ENCODE measurements at places on chromosomes 16 and 17.

GRCh38 chr17:40443988-40444899 is 994 bp downstream of the IGFBP4 start:
- DNase-seq = no peak

DNA sequence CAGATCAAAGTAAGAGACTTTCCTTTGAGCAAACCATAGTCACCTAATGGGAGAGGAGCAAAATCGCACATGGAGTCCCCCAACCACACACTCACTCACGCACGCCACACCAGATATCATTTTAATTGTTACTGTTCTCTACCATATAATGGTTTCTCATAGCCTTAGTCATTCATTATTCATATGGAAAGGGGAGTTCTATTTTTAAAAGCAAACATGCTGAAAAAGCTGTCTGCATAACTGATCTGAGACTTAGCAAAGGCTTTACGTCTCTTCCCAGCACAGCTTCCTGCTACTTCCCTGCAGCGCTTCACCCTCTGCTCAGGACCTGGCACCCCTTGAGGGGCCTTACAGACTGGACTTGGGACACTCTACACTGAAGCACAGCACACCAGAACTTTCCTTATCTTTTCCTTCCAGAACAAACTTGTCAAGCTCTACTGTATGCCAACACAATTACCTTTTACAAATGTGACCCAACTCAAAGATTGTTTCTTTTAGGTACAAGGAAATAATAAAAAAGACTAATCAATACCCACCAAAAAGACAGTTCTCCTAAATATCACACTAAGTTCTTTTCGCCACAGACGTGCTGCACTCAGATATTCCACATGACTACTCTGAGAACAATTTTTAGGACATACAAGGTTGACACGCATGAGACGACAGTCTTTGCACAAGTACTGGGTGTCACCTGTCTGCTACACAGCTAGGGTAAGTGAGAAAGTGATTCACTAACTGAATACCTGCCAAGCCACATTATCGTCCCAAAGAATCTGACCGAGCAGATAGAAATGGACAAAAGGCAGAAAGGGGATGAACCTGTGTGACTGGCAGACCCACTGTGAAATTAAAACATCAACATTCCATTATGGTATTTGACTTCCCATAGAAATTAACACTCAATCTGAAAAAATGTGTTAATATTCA is 21.5 kb downstream of the SRP68 start:
- DNase-seq = no peak

DNA sequence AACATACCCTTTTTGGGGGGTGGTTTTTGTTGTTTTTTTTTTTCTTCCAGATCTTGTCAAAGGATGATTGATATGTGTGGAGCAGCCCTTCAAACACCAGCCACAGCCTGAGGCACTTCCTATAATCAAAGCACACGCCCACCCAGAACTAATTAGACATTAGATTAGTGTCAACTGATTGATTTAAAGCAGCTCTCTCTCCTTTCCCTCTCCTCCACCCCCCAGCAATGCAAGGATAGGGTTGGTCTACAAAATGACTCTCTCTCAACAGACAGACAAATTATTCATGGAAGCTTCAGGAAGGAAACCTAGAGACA is 250.3 kb upstream of the SOX9 start:
- DNase-seq = no peak

DNA sequence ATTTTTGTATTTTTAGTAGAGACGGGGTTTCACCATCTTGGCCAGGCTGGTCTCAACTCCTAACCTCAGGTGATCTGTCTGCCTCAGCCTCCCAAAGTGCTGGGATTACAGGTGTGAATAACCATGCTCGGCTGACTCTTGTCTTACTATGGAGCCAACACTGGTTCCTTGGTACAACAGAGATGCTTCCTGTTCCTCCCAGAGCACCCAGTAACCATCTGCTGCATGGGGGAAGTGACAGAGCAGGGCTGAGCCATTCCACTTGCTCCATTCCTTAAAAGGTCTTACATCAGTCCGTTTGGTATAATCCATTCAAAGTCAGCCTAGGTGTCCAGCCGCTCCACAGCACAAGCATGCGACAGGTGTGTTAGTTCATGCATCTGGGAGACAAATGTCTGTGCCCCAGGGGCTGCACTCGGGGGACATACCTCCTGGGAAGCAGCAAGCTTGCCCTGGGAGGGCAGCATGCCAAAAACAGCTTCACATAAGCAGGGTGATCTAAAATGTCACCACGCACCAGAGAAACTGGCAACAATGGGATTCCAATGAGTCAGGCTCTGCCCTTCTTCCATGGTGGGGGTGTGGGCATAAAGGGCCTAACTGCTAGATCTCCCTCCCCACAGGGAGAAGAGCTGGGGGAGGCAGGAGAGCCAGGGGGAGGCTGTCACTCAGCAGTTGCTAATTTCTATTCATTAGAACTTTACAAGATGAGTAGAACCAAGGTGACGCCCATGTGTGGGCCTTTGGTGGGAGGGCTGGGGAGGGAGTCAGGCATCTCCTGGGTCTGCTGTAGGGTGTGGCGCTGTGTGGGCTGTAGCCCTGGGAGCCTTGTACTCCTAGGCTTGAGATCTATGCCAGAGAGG is 35.5 kb downstream of the PIPOX start:
- no peak for DNase-seq

GRCh38 chr16:30974348-30974747 is 10.7 kb upstream of the HSD3B7 start:
- no peak for DNase-seq

DNA sequence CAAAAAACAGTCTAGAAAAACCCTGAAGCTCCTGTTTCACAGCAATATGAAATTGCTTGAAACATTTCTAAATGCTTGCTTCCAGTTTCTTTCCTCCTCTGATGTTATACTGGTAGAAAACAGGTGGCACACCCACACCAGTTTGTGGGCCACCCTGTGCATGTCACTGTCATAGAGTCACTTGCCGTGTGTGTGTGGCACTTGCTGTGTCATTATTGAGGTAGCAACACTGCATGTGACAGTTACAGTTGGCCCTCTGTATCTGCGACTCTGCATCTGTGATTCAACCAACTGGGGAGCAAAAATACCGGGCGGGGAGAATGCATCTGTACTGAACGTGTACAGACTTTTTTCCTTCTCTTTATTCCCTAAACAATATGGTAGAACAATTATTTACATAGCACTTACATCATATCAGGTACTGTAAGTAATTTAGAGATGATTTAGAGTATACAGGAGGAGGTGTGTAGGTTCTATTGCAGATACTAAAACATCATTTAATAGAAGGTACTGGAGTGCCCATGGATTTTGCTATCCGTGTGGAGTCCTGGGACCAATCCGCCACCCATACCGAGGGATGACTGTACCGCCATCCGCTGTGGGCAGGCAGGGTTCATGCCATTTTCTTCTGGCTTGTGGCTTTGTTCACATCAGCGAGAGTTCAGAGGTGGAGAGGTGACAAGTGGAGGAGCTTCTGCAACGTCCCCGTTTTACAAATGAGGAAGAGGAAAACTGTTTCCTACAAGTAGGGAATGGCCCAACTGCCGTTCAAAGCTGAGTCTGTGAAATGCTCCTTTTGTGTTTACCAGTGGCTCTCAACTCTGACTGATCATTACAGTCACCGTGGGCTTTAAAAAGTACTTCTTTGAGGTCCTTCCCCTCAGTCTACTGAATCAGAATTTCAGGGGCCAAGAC is 373.7 kb downstream of the SNX29 start:
- DNase-seq = no peak

DNA sequence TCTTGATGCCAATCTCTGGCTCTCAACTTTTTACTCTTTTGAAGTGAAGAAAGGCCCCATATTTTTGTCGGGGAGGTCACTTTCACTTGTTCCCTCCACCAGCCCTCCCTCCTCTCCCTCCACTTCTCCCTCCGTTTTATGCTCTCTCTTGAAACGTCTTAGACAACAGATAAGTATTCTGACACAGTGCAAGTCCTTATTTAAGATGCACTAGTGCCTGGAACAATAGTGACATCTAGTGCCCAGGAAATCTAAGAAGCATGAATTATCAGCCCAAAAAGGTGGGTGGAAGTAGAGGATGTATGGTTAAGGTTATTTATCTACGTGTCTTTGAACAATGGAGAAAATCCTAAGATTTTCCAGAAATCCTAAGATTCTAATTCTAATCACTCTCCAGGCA is 17.9 kb downstream of the PSME3IP1 start:
- DNase-seq = no peak

DNA sequence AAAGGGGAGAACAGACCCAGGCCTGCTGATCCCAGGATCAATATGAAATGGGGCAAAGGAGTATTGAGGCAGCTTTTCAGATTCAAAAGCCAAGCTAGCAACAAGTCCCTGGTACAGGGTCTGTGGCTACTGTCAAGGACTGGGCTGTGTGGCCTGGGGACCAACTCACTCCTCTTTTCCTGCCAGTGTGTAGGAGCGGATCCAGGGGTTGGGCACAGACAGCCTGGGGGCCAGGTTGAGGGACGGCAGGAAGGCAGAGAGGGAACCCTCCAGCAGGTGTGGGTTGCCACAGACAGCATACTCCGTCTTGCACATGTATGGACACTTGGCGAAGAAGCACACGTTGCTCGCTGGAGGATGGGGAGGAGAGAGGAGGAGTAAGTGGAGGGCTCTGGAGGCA is 29.6 kb downstream of the PRKAR1A start:
- no peak for DNase-seq

DNA sequence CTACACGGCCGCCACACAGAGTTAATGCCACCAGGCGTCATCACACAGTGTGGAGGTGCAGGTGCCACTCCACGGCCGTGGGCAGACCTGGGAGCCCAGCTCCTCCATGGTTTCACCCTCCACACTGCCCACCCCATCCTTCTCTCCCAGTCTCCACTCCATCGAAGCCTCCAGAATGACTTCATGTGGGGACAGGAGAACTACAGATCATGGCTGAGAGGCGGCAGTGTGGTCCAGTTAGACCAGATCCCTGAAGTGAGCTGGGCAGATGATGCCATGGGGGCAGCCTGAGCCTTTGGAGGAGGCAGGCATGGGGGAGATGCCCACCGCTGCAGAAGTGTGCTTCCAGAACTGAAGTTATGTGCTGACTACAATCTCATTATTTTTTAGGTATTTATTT is 38.0 kb upstream of the FAAP100 start:
- no peak for DNase-seq

GRCh38 chr17:67415291-67415690 is 38.2 kb downstream of the PITPNC1 start:
- no peak for DNase-seq

- DNase-seq = no peak
Measured at GRCh38 chr16:71369494-71369893, 11.0 kb downstream of the CALB2 start.

DNA sequence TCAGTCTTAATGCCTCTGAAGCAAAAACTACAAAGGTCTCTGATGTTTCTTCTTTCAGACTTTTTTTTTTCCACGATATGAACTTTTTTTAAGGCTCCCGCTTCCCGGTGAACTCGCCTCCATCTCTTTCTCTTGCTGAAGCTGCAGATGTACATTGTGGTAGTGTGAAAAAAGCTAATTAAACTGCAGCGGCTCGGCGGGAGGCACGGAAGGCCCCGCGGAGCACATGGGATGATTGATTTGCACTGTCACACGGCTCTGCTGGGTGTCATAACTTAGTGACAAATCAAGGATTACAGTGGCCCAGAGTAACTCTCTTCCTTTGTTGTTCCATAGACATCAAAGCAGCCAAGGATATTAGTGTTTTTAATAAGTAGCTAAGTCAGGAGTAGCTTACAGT is 196.3 kb downstream of the AXIN2 start:
- no peak for DNase-seq

DNA sequence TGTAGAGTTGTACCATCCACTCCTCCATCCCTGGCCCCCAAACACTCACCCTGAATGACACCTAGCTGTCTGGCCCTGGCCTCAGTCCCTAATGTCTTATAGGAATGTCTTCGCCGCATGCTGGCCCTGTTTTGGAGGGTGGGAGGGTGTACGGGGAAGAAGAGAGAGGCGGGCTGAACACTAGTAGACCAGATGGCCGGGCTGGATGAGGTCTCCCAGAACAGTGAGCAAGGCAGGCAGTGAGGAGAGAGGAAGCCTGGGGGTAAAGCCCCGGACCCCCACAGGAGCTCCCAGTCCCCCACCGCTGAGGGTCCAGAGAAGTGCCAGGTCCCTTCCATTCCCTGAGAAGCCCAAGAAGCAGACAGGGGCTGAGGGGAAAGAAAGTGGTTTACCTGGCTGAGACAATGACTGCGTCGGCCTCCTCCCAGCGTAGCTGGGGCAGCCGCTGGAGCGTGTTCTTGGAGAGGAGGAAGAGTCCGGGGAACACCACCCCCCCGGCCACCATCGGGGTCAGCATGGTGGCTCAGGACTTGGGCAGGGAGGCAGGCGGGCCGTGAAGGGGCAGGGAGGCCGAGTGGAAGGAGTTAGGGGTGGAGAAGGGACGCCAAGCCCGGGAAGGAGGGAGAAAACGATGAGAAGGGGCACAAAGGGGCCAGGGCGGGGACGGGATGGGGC is 923 bp downstream of the TLCD3B start:
- DNase-seq = no peak

DNA sequence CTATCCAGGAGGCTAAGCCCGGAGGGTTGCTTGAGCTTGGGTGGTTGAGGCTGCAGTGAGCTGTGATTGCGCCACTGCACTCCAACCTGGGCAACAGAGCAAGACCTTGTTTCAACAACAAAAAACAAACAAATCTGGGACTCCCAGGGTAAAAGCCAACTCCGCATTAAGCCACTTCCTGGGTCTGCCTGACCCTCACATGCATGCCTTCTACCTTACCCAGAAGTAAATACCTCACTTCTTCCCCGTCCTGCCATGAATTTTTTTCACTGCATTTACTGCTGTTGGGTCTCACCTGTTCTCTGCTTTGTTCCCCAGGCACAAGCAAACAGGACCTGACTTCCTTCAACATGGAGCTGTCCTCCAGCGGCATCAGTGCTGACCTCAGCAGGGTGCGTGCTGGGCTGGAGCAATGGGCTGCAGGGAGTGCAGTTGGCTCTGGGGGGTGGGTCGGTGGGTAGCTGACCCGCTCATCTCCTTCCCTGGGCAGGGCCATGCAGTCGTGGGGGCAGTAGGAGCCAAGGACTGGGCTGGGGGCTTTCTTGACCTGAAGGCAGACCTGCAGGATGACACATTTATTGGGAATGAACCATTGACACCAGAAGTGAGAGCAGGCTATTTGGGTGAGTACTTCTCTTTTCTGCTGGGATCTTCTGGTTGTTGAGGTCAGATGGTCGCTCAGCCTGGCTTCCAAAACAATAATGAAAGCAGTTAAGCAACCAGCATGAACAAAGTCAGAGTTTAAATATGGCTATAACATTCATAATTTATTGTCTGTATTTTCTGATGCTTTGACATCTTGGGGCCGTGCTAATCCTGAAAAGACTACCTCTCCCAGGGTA is 16.4 kb downstream of the ITGAL start:
- no peak for DNase-seq

GRCh38 chr16:7217797-7218196 is 114.8 kb upstream of the RBFOX1 start:
- DNase-seq = no peak

DNA sequence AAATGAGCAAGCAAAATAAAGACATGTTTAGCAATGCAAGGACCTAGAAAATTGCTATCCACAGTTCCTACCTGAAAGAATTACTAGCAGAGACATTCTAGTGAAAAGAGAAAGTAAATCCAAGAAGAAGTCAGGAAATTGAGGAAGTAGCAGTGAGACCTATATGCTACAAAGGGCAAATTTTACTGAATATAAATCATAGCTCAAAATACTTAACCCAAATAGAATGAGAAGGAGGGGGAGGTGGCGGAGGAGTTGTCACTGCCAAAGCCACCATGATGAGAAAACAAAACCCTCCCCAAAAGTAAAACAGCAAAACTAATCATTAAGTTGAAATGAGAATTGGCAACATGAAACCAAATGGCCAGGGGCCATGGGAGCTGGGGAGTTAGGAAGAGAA is 39.3 kb downstream of the PITPNM3 start:
- no peak for DNase-seq

- peak; percentile 73 for DNase-seq
Measured at GRCh38 chr17:45431531-45432404, 902 bp downstream of the ARHGAP27 start.

Measured in activated CD8-positive, alpha-beta memory T cell treated with anti-CD3 and anti-CD28 coated beads, Interleukin-2, amount 50 U/mL, for 4 hours (primary cell).